ENCODE measurements at places on chromosomes 3 and 15. TPM values are rescaled to one million over a fixed set of nuclear protein-coding genes. Genes with fewer than 3 reads are reported as not detected.

DNA sequence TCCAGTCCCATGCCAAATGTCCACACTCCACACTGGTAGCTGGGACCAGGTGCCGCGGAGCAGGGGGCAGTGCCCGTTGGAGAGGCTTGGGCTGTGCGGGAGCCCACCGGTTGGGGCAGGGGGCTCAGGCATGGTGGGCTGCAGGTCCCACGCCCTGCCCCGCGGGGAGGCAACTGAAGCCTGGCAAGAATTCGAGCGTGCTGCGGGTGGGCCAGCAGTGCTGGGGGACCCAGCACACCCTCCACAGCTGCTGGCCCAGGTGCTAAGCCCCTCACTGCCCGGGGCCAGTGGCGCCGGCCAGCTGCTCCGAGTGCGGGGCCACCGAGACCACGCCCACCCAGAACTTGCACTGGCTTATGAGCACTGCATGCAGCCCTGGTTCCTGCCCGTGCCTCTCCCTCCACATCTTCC, 479.4 kb downstream of the ZNF385D start:
- no peak for DNase-seq

- DNase-seq, result peak; percentile 13
Measured at GRCh38 chr3:149936812-149937230, 33.9 kb downstream of the PFN2 start.

DNA sequence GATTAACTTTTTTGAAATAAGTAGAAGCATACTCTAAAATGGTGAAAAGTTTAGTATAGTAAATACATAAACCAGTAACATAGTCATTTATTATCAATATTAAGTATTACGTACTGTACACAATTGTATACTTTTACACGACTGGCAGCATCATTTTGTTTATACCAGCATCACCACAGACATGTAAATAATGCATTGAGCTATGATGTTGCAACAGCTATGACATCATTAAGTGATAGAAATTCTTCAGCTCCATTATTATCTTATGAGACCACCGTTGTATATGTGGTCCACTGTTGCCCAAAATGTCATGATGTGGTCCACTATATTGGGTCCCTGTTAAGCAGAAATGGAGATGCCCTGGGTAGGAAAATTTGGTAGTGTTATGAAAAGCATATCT, 51.3 kb downstream of the DRD3 start:
- no peak for DNase-seq

Gene RSL24D1
- polyA plus RNA-seq, result 139 TPM

- DNase-seq, result no peak
Measured at GRCh38 chr3:185693985-185694653, 108.0 kb downstream of the SENP2 start.

GRCh38 chr3:22296601-22297000, 545.6 kb upstream of the ZNF385D start:
- no peak for DNase-seq

DNA sequence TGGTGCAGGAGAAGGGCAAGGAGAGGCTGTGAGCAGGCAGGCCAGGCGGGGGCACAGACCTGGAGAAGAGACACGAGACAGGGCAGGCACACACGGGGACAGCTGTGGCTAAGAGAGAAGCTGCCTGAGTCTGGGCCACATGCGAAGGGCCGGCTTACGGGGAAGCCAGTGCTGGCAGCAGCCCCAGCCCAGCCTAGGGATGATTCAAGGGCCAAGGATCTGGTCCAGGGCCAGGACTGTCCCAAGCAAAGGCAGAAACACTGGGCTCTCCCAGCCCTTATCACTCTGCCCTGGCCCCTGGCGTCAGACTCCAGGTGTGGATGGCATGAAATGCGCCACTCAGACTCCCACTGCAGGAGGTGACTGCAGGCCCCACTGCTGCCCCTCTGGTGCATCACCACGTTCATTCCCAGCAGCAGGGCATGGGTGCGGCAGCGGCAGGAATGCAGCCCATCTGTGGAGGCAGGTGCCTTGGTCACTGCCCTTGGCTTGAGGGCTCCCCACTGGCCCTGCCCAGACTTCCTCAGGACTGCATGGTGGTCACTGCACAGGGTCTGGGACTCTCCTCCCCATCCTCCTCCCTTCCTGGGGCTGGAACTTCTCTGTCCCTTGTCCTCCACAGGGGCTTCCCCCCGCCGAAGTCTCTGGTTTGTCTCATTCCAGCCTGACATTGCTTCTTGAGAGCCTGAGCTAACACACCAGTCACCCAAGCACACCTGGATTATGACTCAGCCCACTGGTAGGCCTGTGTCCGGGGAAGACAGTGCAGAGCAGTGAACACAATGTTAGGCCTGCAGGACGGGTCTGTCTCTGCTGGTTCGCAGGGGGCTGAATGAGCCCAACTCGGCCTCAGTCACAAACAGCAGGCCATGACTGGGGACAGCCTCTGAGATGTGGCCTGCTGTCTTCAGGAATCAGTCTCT, 69.3 kb downstream of the TBC1D2B start:
- no peak for DNase-seq

Gene MESP2
- polyA plus RNA-seq, result 0.67 TPM

DNA sequence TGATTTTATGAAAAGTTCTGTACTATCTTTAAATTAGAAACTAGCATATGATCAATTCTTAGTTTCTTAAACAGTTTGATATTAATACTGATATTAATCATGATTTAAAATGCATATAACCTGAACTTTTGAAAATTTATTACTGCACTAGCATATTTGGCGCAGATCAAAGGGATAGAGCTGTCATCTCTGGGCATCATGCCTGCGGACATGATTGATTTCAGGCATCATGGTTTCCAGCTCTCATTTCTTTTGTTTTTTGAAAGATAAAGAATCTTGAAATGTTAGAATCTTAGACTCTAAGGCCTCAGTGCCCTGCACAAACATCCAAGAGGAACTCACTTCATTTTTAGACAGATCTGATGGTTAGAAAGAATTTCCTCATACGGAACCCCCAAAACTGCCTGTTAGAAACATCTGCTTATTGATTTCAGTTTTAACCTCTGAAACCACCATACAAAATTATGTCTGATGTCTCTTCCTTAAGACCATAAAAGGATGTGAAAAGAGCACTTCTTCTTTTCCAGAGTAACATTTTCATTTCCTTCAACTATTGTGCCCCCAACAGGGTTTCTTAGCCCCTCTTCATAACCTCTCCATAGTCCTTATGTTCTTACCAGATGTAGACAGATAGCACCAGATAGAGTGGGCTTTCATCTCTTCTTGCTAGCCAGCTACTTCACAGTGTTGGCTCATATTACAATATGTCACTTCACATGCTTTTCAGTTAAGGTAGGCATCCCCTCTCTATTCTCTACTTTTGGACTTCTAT, 110.8 kb downstream of the BBX start:
- no peak for DNase-seq

GRCh38 chr15:58650102-58650501, 99.4 kb downstream of the ADAM10 start:
- DNase-seq, result no peak

Gene SYNPR
- polyA plus RNA-seq, result 0.12 TPM

GRCh38 chr3:64827019-64827418, 139.2 kb upstream of the ADAMTS9 start:
- no peak for DNase-seq

- DNase-seq, result no peak
Measured at GRCh38 chr3:158165141-158165655, 55.3 kb downstream of the RSRC1 start.

GRCh38 chr15:60416484-60416883, 18.7 kb upstream of the ANXA2 start:
- DNase-seq, result no peak

GRCh38 chr3:155647206-155647605, 97.7 kb downstream of the PLCH1 start:
- DNase-seq, result no peak

Gene AQP9
- polyA plus RNA-seq, result 0.19 TPM

Gene PCNP
- 227 TPM for polyA plus RNA-seq

DNA sequence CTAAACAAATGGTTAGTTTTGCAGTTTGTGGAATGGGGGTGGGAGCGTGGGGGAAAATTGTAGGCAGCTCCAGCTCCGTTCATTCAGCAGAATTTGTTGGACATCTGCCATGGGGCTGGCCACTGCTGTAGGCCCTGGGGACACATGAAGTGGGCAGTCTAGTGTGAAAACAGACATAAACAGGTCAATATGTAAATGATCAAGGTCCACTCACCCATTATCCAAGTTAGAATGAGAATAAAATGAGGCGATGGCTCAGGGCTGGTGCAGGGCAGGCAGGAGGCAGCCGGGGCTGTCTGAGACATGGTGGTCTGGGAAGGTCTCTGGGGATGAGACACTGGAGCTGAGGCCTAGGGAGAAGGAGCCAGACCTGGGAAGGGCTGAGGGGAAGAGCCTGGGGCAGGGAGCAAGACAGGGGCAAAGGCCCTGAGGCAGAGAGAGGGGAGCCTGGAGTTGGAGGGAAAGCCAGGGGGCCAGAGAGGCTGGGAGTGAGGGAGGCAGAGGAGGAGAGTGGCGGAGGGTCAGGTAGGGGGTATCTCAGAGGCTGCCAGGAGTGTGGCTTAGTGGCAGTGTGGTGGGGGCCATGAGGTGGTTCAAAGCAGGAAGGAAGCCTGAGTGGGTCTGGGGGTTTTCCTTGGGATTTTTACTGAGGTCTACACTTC, 6.2 kb upstream of the SLC6A6 start:
- DNase-seq, result no peak

DNA sequence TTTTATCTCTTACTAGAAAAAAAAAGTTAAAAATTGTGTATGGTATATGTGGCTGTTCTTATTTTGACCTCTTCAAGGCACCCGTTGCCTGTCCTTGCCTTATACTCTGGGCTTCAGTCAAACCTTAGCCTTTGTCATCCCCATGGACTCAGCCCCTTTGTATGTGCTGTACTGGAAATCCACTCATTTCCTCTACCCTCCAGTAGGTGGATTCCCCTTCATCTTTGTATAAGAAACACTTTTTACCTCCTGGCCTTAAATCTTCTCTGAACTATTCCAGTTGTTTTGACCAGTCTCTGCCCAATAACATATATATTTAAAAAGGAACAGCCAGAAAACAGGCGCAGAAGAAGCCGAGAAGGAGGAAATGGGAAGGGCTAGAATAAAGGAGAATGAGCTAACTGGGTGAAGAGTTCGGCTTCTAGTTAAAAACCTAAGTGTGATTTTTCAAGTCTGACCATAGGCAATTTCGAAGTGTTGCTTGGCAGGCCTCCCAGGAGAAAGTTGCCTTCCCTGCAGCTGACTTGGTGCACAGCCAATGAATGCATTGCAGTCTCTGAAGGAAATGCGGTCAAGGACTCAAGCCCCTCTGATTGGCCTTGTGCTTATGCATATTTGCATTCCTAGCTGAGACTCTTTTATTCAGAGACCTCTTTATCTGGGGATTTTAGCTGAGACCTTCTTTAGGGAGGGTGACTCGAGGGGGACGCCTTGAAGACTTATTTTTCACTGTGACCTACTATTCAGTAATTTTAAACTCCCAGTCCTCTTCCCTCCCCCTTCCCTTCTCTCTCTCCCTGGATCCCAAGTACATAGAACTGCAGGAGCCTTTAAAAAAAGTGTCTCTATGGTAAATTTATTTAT, 277.4 kb downstream of the ROBO1 start:
- peak; percentile 51 for DNase-seq

DNA sequence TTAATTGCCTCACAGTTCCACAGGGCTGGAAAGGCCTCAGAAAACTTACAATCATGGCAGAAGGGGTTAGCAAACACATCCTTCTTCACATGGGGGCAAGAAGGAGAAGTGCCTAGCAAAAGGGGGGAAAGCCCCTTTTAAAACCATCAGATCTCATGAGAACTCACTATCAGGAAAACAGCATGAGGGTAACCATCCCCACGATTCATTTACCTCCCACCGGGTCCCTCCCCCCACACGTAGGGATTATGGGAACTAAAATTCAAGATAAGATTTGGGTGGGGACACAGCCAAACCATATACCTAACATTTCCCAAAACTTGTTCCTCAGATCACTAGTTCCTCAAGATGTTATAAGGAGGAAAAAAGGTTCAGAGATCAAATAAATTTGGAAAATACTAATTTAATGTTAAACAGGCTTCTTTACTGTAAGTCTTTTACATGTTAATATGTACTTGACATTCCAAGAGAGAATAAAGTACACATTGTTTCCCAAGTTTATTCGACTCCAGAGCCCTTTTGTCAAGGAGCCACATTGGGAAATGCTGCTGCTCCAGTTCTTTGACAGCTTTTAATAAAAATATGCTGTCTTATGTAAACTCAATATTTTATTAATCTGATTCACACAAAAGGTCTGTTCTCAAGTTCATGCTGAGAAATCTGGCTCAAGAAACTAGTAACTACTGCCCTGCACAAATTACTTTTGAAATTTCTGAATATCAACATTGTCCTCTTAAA, 17.8 kb downstream of the HERC1 start:
- no peak for DNase-seq

- no peak for DNase-seq
Measured at GRCh38 chr3:34072297-34072696, 273.9 kb downstream of the PDCD6IP start.

DNA sequence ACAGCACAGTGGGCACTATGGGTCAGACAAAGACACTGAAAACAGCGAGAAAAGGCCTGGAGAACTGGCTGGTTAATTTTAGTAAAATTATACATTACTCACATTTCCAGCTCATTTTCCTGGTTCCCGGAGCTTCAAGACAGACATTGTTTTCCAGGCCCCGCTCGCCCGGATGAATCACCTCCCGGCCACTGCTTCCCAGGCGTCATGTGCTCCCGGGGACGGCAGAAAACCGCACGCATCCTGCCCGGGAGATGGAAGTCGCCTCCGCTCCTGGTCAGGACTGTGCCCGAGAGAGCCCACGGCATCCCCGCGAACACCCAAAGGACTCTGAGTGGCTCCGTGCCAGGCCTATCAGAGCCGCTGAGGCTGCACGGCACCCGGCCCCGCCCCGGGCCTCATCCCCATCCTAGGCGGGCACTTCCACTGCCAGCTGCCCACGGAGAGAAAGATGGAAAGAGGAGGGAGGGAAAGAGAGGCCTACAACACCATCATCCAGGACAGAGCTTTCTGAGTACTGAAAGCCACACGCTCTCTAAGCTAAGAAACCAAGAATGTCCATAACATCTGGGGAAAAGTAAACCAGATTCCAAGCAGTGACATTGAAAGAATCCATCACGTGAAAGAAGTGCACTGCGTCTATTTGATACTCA, 75.1 kb downstream of the VGLL4 start:
- DNase-seq, result no peak

GRCh38 chr3:194300382-194300758, 50.8 kb downstream of the CPN2 start:
- DNase-seq, result no peak

DNA sequence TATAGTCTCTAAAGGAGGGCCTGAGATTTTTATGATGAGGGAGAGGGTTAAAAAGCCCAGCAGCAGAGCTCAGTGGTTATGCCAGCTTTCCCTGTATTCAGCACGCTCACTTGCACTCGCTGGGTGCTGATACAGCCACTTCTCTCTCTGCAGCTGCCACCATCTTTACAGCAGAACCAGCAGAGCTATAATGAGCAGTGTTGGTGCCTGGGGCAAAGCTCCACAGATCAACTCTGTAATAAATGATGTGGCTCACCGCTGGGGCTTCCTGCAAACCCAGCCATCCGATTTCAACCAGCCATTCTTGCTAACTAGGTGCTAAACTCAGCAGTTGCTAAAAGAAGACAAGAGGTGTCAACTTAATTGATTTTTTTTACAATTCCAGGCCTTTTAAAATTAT, 48.0 kb downstream of the ARNT2 start:
- no peak for DNase-seq

All from right renal cortex interstitium (tissue), 3 donors.